ENCODE measurements at places on chromosomes 6 and 20. TPM values are rescaled to one million over a fixed set of nuclear protein-coding genes. Genes with fewer than 3 reads are reported as not detected.
A peak's percentile ranks its signal among the peaks of the same experiment; 100 is the strongest.

F13A1 gene
- 11.6 TPM for total RNA-seq

AKAP7 gene
- total RNA-seq = 12.4 TPM

CLPSL2 gene
- not detected for total RNA-seq

ZKSCAN3 gene
- total RNA-seq = 5.5 TPM

GRCh38 chr6:152552616-152553209, 84.4 kb downstream of the SYNE1 start:
- H3K36me3 ChIP-seq = no peaks in the 10 kb centered on the region
- H3K27ac ChIP-seq = no peak overlapping the region
- H3K27me3 ChIP-seq = no peaks in the 10 kb centered on the region
- no peak overlapping the region for H3K4me3 ChIP-seq
- DNase-seq = peak; percentile 70

GRCh38 chr6:112058243-112059032, 4.5 kb downstream of the CCN6 start:
- no peak for DNase-seq
- H3K27ac ChIP-seq = no peak overlapping the region
- H3K36me3 ChIP-seq = no peaks in the 10 kb centered on the region
